ENCODE measurements at places on chromosomes 2 and 18.

DNA sequence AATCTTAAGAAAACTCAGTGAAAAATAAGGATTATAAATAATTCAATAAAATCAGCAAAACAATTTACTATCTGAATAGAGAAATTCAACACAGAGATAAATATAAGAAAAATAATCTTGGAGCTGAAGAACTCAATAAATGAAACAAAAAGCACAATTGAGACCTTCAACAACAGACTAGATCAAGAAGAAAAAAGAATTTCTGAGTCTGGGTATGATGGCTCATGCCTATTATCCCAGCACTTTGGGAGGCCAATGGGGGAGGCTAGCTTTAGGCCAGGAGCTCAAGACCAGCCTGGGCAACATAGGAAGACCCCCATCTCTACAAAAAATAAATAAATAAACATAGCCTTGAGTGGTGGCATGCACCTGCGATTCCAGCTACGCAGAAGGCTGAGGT, 1295.7 kb upstream of the NRXN1 start:
- no peak for DNase-seq

- DNase-seq, result no peak
These were observed 338.7 kb downstream of the HRH4 start for GRCh38 chr18:24799176-24799575.

- no peak for DNase-seq
These were observed 24.8 kb upstream of the STAT1 start for GRCh38 chr2:191038741-191039140.

DNA sequence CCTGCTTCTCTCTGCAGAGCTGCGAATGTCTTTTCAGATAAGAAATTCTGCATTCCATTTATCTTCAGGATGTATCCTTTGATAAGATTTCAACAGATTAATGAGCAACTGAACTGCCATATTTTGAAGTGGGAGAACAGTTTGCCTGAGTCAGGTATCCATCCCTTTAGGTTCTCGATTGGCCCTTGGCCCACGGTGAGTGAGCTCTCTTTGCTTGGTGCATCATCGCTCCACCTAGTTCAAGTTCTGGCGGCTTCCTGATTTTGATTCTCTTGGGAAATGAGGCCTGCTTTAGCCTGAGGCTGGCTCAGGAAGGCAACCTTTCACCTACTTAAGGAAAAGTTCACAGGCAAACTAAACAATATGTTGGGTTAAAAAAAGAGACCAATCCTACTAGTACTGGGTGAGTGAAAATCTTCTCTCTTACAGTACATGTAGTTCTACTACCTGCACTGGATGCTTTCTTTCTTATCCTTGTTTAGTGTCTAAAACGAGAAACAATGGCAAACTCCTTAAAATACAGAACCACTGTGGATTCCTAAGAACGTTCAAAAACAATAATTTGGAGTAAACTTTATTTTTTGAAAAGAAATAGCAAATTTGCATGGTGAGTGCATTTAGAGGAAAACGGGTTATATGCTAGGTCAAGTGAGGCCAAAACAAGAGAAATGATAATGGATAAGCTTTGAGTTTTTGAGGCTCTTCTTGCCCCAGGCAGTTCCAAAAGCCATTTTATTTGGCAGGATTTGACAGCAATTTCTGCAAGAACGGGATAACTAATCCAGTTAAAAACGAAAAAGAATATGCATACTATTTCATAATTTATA, 837 bp upstream of the ACSL3 start:
- DNase-seq, result no peak

GRCh38 chr2:169050476-169051240, 18.7 kb upstream of the DHRS9 start:
- DNase-seq, result no peak

DNA sequence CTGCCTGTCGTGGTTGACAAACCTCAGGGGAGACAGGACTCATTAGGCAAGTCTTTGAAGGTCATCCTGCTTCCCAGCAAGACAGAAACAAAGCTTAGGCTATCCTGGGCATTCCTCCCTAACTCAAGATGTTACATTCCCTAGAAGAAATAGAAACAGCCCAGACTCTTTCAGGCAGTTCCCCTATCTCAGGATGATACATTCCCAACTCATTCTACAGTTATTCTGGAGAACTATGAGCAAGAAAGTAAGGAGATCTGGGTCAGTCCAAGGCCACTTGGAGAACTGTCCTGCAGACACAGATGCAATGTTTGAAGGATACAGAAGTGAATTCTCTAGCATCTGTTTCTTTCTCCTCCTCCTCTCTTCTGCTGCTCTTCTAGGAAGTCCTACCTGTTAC, 220.1 kb upstream of the NCKAP5 start:
- no peak for DNase-seq

GRCh38 chr2:62231541-62231940, 35.6 kb downstream of the B3GNT2 start:
- no peak for DNase-seq

GRCh38 chr18:35949903-35950627, 22.4 kb upstream of the RMP24 start:
- peak; percentile 24 for DNase-seq

DNA sequence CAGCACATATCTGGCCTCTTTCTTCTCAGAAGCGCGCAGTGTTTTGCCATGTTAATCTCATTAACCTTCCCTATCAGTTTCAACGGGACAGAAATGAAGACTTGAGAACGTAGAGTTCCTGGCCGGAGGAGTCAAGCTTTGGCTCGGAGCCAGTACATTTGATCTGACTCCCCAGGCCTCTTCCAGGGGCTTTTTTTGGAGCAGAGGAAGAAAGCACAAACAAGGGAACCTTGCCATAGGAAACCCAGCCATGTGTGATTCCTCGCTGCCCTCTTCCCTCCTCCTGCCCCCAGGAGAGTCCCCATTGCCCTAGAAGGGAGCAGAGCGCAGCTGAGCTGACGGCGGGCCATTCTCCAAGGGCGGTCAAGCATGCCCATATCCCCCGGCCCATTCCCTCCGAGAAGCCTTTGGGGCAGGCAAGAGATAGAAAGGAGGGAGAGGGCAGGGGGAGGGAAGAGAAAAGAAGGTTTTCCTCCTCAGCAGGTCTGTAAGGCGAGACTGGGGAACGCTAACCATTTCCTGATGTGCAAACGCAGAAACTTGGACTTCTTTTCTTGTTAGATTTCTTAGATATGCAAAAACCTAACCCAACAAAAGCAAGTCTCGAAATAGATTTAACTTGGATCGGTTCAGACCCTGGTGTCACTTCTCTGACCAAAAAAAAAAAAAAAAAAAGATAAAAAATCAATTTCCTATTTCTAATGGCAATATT, 63.7 kb upstream of the POU3F3 start:
- DNase-seq, result no peak

DNA sequence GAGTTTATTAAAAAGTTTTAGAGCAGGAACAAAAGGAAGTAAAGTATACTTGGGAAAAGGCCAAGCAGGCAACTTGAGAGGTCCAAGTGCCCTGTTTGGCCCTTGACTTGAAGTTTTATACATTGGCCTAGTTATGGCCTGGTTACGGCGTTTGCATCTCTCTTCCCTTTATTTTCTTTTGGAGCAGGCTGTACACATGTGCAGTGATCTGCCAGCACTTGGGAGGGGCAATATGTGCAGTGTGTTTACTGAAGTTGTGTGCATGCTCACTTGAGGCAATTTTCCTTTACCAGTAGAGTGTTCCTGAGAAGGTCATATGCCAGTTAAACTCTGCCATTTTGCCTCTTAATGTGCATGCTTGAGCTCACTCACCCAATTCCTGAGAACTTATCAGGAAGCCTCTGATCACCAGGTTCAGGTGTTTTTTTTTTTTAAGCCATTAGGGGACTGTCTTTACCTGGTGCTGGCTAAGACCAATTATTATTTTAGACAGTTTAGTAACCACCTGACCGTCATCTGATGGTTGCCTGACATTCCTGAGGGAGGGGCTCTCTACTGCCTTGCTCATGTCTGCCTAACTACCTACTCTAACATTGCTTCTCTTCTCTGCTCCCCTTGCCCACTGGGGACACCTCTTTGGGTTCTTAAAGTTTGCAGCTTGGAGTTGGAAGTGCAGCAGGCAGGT, 48.0 kb downstream of the SCN2A start:
- DNase-seq, result no peak

DNA sequence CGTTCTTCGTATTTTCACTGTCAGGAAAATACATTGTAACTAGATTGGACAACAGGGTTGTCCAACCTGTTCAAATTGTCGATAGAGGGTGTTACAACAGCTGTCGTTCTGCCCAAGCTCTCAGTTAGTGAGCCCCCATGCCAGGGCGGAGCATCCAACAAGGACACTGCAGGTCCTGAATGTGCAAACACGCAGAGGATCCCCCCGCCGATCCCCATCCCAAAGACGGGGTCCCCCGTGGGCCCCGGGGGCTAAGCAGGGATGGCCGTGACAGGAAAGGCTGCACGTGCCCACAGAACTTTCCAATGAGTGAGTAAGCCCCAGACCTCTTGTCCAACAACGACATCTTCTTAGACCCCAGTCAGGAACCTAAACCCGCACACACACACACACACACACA, 140.8 kb downstream of the PXDN start:
- DNase-seq, result no peak

DNA sequence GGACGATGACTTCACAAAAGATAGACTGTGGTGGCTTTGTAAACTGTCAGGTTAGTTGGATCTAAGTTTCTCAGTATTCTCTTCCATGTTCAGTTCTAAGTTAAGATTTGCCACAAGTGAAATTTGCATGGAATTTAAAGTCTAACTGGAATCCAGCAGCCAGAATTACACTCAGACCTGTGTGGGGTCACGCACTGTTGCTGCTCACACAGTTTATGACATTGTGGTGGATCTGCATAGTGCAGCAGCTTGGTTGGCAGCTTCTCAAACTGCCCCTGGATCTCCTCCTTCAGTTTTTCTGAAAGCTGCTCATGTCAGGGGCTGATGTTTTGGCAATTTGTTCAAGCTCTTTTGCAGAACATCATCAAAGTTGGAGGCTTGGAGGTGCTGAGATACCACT, 228.1 kb upstream of the KCNJ3 start:
- no peak for DNase-seq

DNA sequence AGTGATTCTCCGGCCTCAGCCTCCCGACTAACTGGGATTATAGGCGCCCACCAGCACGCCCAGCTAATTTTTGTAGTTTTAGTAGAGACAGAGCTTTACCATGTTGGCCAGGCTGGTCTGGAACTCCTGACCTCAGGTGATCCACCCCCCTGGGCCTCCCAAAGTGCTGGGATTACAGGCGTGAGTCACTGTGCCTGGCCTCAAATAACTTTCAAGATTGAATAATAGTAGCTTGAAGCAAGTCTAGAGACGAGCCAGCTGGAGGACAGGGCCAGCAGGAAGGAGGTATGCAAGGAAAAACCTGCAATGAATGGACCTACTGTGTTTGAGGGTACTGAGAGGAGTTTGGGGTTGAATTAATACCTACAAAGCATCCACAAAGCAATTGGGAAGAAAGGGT, 87.5 kb downstream of the MSH2 start:
- DNase-seq, result no peak

DNA sequence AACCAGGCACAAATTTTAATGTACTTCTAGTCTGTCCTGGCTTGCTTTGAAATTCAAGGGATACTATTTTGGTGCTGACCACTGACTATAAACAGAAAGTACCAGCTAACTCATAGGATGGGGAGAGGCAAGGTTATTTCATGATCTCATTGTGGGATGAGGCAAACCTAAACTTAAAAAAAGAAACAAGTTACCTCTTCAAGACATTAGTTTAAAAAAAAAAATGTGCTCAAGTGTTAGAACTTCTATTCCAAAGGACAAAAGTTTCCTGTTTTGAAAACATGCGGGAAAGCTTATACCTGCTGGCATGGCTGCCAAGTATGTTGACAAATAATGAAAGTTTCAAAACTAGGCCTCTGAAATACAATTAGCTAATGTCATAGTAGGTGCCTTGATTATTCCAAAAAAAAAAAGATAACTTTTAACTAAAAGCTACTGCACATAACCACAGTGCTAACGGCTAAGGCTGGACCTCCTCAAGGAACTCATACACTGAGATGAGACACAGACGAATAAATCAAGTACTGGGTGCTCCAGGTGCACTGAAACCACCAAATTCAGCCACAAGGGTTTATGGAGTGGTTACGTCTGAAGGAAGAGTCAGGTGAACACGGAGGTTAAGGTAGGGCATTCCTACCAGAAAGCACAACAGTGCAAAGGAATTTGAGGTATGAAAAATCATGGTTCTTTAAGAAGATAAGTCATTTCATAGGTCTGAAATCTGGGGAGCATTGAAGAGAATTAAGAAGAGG, 38.1 kb downstream of the TMEM131 start:
- no peak for DNase-seq

GRCh38 chr2:166786707-166787106, 101.6 kb upstream of the XIRP2 start:
- DNase-seq, result no peak

DNA sequence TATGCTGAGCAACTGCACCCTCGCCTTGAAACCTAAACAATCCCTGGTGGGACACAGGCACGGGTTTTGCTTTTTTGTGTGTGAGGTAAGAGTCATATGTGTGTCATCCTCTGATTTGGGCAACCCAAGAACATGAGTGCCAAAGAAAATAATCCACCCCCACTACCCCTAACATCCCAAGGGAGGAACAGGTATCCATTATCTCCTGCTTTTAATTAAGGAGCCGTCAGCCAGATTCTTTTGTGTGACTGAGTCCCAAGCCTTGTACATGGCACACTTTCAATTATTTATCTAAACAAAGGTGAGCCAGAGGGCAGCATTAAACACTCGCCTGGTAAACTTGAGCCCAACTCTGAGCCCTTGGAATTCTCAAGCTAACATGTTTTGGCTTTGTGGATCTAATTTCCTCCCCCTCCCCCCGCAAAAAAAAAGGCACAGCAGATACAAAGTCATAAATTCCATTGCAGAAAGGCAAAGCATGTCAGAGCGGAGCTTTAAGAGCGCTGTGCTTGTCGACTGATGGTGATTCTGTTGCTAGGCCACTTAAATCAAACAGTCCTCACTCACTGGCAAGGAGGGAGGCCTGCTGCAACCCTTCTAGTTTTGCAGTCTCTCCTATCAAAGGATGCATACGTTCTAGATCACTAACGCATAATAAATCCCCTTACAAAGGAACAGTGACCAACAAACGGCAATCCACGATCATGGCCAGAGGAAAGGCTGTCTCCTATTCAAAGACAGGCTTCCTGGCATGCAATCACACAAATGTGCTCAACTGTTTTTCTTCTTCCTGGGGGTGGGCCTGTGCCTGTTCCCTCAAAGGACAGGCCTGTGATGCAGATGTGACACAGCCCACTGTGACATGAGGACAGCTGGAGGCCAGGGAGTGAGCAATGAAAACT, 143.5 kb upstream of the LMAN1 start:
- no peak for DNase-seq

DNA sequence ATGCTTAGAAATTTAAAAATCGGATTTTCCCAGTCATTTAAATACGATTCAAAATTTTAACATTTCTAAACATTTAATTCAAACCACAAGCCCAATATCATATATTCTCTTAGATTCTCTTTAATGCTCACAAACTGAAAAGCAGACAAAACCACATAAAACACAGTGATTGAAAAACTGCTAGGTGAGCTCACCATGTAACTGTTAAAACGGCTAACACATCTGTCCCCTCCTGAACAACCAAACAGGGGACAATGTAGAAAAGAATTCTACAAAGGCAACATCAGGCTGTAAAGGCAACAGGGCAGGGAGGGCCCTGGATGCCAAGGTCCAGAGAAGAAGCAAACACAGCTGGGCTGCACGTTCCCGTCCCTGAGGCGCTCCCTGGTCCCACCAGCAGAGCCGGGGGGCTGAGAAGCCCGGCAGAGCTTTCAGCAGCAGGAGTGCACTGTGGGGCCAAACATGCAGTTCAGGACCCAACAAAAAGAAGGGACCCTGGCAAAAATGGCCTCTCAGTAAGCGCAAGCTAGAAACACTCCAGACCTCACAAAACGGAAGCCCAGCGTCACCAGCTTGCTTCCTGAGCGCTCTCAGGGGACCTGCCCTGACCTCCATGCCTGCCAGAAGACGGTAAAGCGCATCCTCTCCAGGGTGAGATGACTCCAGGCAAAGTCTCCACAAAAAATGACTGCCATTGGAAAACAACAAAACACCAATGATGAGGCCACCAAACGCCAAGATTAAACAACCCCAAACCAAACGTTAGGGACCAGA, 40.5 kb downstream of the NDUFA10 start:
- DNase-seq, result no peak

All from T-helper 17 cell (primary cell).